ENCODE measurements at places on chromosomes 5 and 9.
A peak's percentile ranks its signal among the peaks of the same experiment; 100 is the strongest.

- DNase-seq = no peak
Observed at GRCh38 chr9:108673386-108673785, 182.4 kb downstream of the ACTL7B start.

DNA sequence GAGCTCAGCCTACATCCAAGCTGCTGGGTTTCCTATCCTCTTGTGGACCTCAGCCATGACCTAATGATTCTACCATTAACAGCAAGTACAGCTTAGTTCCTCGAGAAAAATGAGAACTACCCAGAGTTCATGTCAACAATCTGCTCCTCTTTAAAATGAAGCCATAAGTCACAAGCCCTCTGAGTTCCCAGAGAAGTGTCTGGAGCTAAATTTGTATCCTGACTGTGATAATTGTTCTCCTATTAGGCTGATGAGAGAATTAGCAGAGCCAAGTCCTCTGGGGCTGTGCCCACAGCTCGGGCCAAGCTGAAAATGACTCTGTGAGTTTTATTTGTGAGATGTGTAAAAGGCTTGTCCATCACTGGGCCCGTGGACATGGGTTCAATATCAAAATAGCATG lies 145.1 kb upstream of the SMIM23 start:
- DNase-seq = no peak

DNA sequence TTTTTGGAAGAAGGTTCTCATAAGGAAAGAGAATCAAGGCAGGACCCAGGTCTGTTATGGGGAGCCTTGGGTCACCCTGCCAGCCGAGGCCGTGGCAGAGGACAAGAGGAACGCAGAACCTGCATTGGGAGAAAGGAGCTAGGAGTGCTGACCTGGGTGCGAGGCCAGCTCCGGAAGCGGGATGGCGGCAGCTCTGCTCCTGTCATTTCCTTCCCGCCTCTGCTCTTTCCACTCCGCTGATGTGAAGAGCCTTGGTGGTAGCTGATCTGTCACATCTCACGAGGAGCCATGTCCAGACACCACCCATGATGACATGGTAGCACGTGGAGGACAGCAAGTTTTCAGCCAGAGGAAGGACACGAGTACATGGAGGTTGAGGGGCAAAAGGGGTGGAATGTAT lies 109.5 kb upstream of the COL5A1 start:
- DNase-seq = no peak

GRCh38 chr9:86902586-86902985 lies 44.7 kb downstream of the GAS1 start:
- DNase-seq = no peak

DNA sequence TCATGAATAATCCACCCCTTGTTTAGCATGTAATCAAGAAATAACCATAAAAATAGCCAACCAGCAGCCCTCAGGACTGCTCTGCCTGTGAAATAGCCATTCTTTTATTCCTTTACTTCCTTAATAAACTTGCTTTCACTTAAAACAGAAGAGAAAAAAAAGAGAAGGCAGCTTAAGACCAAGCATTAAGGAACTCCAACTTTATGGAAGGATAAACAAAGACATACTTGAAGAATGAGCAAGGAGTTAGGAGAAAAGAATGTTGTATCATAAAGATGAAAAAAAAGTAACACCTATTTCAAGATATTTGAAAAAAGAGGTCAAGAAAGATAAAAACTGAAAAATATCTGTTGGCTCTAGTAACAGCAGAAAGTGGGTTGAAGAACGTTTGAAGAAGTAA lies 107.6 kb downstream of the RNF180 start:
- no peak for DNase-seq

- DNase-seq = no peak
Observed at GRCh38 chr9:3957306-3957705, 342.6 kb downstream of the GLIS3 start.

DNA sequence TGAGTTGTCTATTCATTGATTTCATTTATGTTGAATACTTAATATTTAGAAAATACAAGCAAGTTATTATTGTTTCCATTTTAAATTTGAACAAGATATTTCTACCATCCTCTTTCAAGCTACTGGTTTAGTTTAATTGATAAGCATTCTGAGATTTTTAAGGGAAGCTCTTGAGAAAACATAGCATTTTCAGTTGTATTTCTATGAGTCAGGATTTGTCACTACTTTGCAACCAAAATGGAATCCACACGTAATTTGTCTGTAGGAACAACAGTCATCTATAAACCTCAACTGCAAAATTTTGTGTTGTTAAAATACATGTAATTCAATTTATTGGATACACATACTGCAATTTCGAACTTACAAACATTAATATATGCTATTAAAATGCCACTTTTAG lies 74.0 kb downstream of the PRR16 start:
- no peak for DNase-seq

DNA sequence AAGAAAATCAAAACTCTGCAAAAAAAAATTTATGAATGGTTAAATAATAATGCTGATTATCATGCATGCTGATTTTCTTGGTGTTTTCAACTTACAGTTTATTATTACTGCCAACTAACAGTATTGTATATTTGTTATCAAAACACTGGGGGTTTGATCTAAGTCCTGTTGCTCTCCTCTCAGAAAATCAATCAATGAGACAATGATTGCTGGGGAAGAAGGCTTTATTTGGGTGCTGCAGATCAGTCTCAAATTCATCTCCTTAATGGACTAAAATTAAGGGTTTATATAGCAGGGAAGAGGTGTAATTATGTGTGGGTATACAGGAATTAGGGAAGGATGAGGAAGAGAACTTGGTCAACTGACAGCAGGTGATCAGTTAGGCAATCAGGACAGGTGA lies 565.5 kb upstream of the CDH6 start:
- no peak for DNase-seq

GRCh38 chr5:131280417-131280816 lies 16.6 kb downstream of the CDC42SE2 start:
- no peak for DNase-seq

DNA sequence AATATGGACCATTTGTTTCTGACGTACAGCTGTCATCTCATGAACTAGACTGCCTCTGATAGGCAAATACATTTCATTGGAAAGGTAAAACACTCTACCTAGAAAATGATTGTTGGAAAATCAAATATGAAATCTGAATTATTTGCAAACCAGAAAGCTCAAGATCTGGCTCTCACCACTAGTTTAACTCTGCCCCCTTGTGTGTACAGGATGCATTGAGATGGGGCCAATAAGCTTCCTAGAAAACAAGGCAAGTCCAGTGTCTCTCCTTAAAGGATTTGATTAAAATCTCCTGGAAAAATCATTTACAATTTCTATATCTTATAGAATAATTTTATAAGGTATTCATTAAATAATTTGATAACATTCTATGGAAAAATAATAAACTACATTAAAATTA lies 311.9 kb upstream of the ANKH start:
- no peak for DNase-seq

- no peak for DNase-seq
Observed at GRCh38 chr5:120818128-120818527, 354.0 kb downstream of the PRR16 start.

DNA sequence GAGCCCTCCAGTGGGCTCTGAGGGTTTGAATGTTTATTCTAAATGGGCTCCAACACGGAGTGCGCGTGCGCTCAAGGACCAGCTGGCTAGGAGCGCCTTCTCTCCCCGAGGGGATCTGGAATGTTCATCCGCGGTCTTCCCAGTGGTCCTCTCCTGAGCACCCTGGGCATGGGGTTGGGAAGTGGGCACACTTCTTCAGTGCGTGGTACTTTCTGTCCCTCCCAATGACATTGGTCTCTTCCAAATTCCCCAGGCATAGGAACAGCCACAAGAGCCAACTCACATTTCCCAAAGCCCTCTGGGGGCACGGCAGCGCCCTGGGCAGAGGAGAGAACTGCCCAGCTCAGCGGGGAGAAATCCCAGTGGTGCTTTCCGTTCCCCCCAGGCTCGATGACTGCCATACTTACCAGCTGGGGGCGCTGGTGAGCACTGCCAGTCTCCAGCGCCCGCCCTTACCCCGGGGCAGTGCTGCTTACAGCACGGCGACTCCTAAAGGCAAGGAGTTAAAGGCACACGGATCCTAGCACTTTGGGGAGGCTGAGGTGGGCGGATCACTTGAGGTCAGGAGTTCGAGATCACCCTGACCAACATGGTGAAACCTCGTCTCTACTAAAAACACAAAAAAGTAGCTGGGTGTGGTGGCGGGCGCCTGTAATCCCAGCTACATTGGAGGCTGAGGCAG lies 29.9 kb upstream of the OBP2B start:
- peak; percentile 76 for DNase-seq

- DNase-seq = no peak
Observed at GRCh38 chr5:32170303-32171151, 3.6 kb downstream of the GOLPH3 start.

DNA sequence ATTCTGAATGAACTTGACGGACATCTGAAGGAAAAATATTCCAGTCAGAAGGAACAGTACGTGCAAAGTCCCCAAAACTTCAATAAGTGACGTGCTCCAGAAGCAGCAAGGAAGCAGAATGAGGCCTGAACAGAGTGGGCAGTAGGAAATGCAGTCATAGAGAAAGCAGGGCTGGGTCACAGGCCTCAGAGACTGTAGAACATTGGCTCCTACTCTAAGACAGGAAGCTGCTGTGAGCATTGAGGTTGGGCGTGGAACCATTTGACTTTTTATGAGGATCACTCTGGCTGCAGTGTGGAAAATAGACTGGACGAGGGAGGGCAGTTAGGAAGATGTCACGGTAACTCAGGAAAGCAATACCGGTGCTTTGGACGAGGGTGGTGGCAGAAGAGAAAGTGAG lies 64.0 kb downstream of the DOCK8 start:
- peak; percentile 85 for DNase-seq

- no peak for DNase-seq
Observed at GRCh38 chr5:180495991-180496741, 2.0 kb downstream of the CNOT6 start.

GRCh38 chr9:38084556-38084880 lies 15.5 kb upstream of the SHB start:
- no peak for DNase-seq

- no peak for DNase-seq
Observed at GRCh38 chr9:81724242-81724889, 35.0 kb upstream of the TLE1 start.

GRCh38 chr9:117178596-117179375 lies 236.1 kb downstream of the ASTN2 start:
- DNase-seq = no peak

DNA sequence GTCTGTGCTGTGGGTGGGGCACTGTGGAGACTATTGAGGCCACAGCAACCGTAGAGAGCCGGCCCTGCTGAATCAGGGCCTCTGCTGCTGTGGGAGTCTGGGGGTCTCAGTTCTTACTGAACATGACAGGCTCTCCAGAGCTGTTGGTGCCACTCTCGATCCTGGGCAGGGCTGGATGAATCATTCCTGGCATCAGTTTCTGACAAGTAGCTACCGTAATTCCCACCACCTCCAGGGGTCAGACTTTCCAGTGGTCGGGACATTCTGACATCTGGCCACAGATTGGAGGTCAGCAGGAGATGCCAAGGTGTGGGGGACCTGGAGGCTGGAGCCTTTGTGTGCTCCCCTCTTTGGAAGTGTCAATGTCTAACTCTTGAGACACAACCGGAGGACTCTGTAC lies 188.4 kb downstream of the IRX2 start:
- no peak for DNase-seq

DNA sequence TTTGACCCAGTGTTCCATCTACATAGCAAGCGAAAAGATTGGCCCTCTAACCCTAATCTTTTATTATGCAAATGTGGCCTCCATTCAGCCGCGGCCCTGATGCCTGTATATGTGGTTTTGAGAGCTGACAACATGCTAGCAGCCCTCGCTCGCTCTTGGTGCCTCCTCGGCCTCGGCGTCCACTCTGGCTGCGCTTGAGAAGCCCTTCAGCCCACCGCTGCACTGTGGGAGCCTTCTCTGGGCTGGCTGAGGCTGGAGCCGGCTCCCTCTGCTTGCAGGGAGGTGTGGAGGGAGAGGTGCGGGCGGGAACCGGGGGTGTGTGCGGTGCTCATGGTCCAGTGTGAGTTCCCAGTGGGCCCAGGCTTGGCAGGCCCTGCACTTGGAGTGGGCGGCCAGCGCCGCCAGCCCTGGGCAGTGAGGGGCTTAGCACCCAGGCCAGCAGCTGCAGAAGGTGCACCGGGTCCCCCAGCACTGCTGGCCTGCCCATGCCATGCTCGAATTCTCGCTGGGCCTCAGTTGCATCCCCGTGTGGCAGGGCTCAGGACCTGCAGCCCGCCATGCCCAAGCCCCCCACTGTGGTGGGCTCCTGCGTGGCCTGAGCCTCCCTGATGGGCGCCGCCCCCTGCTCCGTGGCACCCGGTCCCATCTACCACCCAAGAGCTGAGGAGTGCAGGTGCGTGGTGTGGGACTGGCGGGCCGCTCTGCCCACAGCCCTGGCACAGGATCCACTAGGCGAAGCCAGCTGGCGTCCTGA lies 757.5 kb upstream of the CTNND2 start:
- DNase-seq = no peak

- peak; percentile 79 for DNase-seq
Observed at GRCh38 chr9:27529316-27530278, at the start of gene MOB3B. Gene MOB3B, minus strand, starts transcription at chr9:27529814. Its CDS starts 74,264 bp downstream, at chr9:27455550.

DNA sequence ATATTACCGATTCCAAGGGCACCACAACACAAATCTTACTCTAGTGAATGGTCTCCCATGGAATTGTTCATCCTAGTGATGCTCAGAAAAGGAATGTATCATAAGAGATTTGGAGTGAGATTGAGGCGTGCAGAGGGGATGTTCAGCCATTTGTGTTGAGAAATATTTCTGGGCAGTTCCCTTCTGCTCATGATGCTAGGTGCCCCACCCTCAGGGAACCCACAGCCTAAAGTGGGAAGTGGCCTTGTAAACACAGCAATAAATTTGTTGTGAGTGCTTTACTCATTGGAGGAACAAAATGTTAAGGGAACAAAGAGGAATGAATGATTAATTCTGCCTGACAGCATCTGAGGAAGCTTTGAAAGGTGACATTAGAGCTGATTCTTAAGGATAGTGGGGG lies 129.9 kb downstream of the TLE4 start:
- DNase-seq = no peak

Measured in activated CD4-positive, alpha-beta T cell treated with anti-CD3 and anti-CD28 coated beads, Interleukin-10, Interleukin-2, amounts not matched to agents 100 ng/mL and 50 ng/mL, durations not matched to agents 16 hours and 8 hours (primary cell).